Stimulated activated CD8-positive, alpha-beta memory T cell treated with anti-CD3 and anti-CD28 coated beads, Interleukin-7, amount 100 ng/mL, for 1 hour (primary cell): ENCODE measurements at places on chromosomes 3 and 15.

- no peak for DNase-seq
These were observed 172.6 kb upstream of the CHL1 start for GRCh38 chr3:24006-24405.

GRCh38 chr3:143896486-143896885, 48.2 kb upstream of the SLC9A9 start:
- DNase-seq: no peak

DNA sequence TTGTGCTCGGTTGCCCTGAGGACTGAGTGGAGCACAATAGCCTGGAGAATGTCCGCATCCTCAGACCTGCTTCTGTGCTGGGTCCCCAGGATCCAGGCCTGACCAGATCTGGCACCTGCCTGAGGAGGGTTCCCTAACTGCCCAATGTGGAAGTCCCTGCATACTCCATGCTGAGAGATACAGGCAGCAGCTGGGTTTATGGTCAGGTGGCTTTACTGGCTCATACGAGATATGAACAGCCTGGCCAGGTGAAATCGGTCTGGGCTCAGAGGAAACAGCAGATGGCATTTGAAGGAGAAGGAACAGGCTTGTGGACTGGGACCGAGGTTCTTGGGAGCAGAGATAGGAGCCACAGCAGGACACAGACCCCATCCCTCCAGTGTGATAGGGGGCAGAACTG, 18.2 kb upstream of the KIF23 start:
- no peak for DNase-seq

DNA sequence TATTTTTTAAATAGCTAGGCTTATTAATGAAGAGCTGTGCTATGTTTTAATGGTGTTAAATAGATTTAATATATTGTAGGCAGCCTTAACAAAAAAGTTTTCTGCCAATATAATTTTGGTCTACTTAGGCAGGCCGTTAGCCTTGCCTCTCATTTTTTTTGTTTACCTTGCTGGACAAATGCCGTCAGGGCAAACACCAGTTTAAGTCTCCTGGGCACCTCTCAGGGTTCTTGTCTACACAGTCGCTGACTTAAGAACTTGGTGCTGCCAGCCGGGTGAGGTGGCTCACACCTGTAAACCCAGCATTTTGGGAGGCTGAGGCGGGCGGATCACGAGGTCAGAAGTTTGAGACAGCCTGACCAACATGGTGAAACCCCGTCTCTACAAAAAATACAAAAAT, 153.3 kb downstream of the ULK4 start:
- no peak for DNase-seq

GRCh38 chr3:28224430-28224829, 17.0 kb upstream of the CMC1 start:
- no peak for DNase-seq
